NCI-H187 treated with DMSO at 0.1 percent for 48 hours (cell line): ENCODE measurements at places on chromosomes 11 and 22.

GRCh38 chr11:65317025-65317786 is 2.5 kb downstream of the CDC42EP2 start:
- DNase-seq = no peak

GRCh38 chr11:122820158-122820557 is 18.1 kb upstream of the CRTAM start:
- DNase-seq = no peak

DNA sequence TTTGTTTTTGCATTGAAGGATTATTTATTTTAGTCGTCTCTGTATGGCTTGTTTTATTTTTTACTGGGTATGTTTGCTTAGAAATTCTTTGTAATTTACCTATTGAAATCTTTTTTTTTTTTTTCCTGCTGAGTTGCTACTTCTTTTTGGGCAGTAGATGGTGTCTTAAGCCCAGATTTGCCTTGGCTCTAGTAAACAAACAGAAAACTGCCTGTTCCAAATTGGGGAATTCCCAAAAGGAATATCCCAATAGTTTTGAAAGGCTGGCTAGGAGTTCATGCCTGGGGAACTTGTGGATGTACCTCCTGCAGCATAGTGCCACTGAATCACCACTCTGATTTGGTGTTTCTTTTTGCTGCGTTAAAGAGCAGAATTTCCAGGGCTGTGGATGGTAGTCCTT is 17.7 kb downstream of the PAMR1 start:
- DNase-seq = no peak

DNA sequence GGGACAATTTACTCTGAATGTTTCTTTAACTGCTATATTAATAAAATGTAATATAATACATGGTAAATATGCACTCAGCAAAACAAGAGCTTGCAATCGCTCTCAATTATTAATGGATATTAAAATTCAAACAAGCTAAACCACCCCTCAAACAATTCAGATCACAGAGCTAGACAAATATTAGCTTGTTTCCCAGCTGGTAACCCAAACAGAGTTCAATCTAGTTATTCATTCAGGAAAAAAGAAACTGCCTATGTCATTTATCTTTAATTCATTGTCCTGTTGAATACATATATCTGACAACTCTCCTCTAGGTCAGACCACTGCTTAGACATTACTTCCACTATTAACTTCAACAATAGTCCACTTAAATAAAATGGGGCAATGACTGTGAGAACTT is 78.7 kb downstream of the SERGEF start:
- DNase-seq = no peak

DNA sequence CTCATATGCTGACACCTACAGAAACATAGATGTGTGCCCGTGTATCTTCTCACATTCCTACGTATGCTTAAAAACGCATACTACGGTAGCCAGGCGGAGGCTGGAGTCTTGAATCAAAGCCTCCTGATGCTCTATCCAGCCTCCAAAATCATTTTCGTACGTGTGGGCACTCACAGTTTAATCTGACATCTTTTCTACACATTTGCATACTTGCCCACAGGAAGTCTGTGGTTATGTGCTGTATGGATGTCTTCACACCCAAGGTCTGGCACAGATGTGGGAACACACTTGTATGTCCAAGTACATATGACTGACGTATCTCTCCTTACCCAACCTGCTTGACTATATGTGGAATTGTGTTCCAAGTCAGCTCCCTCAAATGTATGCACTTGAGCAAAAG is 561.8 kb upstream of the CADM1 start:
- DNase-seq = no peak

GRCh38 chr11:45224766-45225165 is 61.4 kb downstream of the SYT13 start:
- DNase-seq = no peak

GRCh38 chr11:65900125-65900898 is at the start of gene FOSL1:
TSS of gene FOSL1 (minus strand) at chr11:65900388. CDS start at chr11:65900339, 49 bp downstream.
- no peak for DNase-seq

DNA sequence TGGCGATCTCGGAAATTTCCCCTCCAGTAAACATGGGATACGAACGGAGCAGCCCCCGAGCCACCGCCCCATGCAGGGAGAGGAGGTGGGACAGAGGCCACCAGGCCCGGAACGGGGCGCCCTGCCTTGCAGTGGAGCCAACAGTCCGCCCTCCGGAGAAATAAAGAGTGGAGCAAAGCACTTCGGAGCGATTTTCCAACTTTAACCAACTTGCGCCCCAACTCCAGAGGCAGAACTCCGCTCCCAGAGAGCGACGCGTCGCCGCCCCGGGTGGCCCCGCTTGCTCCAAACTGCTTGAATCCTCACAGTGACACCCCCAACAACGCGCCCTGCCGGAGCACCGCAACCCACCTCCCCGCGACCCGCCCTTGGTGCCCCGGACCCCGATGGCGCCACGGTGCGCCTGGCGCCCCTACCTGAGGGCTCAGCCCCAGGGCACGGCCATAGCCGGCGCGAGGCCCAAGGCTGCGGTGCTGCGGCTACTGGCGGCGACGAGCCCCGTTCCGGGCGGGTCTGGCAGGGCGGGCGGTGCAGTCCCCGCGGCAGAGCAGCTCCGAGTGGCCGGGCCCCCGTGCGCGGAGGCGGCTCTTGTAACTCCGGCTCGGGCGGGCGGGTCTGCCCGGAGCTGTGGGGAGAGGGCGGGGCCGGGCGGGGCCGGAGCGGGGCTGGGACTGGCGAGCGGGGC is at the start of gene AHNAK:
Gene AHNAK (minus strand): TSS at position 563 of the 685 bp plus-strand sequence. CDS start 10,708 bp downstream, outside the sequence.
- DNase-seq = no peak
